Omental fat pad (tissue), 4 donors: ENCODE measurements at places on chromosomes 11 and 22. TPM values are rescaled to one million over a fixed set of nuclear protein-coding genes. Genes with fewer than 3 reads are reported as not detected.

The IL10RA gene
- total RNA-seq = 23.2 TPM

The OR51B4 gene
- total RNA-seq = not detected

The HEPN1 gene
- total RNA-seq = 0.56 TPM

The OR51I1 gene
- total RNA-seq = not detected

The SLC5A4 gene
- total RNA-seq = 1.2 TPM

The HBG1 gene
- not detected for total RNA-seq

The SCYL1 gene
- 97.2 TPM for total RNA-seq

The SPECC1L gene
- total RNA-seq = 36.6 TPM

The SERHL2 gene
- 4.1 TPM for total RNA-seq

The OR8H1 gene
- total RNA-seq = not detected

The APOL1 gene
- 47.6 TPM for total RNA-seq

The MMP8 gene
- total RNA-seq = 1.0 TPM

The ZNF214 gene
- total RNA-seq = 1.4 TPM

The CLMP gene
- 142 TPM for total RNA-seq

The SHISA8 gene
- not detected for total RNA-seq

The ACRV1 gene
- total RNA-seq = not detected

The PANX3 gene
- total RNA-seq = not detected

The CARNS1 gene
- total RNA-seq = 0.47 TPM

The SYCE3 gene
- not detected for total RNA-seq

The DEUP1 gene
- total RNA-seq = not detected

The EIF3D gene
- total RNA-seq = 355 TPM

The OLFML1 gene
- 18.4 TPM for total RNA-seq

The CHRDL2 gene
- total RNA-seq = not detected

The KCNQ1OT1 gene
- 8.0 TPM for total RNA-seq

The MN1 gene
- 4.8 TPM for total RNA-seq

The UEVLD gene
- total RNA-seq = 29.0 TPM

The MOV10L1 gene
- 1.3 TPM for total RNA-seq

The ARHGAP20 gene
- total RNA-seq = 18.4 TPM

The TRIM48 gene
- total RNA-seq = not detected

The TBX10 gene
- total RNA-seq = not detected

The B4GALNT4 gene
- total RNA-seq = 1.4 TPM

The KLHDC7B gene
- not detected for total RNA-seq

The E2F8 gene
- total RNA-seq = not detected

The UBQLNL gene
- 0.19 TPM for total RNA-seq

The GPR83 gene
- not detected for total RNA-seq

The COPB1 gene
- 110 TPM for total RNA-seq

The MAPK11 gene
- total RNA-seq = 38.9 TPM

The ATXN10 gene
- total RNA-seq = 127 TPM

The MCHR1 gene
- not detected for total RNA-seq

The PTH gene
- total RNA-seq = not detected

The POU2AF1 gene
- total RNA-seq = 2.2 TPM

The ISX gene
- not detected for total RNA-seq

The TRIM49 gene
- not detected for total RNA-seq

The SLC25A18 gene
- total RNA-seq = 20.9 TPM

The RAB39A gene
- total RNA-seq = 3.2 TPM

The TRIM51 gene
- total RNA-seq = not detected

The ANO3 gene
- 2.2 TPM for total RNA-seq
